ENCODE measurements at places on chromosomes 4 and X.

GRCh38 chr4:61298178-61298740 lies 98.1 kb downstream of the ADGRL3 start:
- no peak overlapping the region for H3K27ac ChIP-seq
- H3K27me3 ChIP-seq, result no peaks in the 10 kb centered on the region
- no peaks in the 10 kb centered on the region for H3K36me3 ChIP-seq
- DNase-seq, result no peak

GRCh38 chr4:152294331-152294730 lies 241.6 kb downstream of the FBXW7 start:
- H3K27me3 ChIP-seq, result no peaks in the 10 kb centered on the region
- no peaks in the 10 kb centered on the region for H3K36me3 ChIP-seq
- H3K4me1 ChIP-seq, result no peaks in the 10 kb centered on the region
- no peak for DNase-seq
- no peak overlapping the region for H3K27ac ChIP-seq

DNA sequence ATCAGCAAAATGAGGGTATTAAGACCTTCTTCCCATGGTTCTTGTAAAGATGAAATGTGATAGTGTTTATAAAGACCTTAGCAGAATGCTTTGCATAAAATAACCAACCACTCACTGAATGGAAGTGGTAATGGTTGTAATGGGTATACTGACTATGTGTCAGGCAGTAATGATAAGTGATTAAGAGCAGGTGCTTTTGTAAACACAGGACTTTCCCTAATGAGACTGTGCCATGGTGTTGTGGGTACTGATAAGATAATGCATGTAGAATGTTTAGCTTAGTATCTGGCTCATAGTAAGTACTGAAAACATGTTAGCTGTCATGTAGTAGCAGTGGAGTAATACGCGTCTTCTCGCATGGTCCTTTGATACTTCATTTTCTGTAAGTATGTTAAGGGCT lies 6.9 kb downstream of the LSM6 start:
- no peak overlapping the region for H3K27ac ChIP-seq
- no peaks in the 10 kb centered on the region for H3K27me3 ChIP-seq
- peaks cover 12% of the 10 kb centered on the region for H3K4me1 ChIP-seq
- no peak overlapping the region for H3K4me3 ChIP-seq

DNA sequence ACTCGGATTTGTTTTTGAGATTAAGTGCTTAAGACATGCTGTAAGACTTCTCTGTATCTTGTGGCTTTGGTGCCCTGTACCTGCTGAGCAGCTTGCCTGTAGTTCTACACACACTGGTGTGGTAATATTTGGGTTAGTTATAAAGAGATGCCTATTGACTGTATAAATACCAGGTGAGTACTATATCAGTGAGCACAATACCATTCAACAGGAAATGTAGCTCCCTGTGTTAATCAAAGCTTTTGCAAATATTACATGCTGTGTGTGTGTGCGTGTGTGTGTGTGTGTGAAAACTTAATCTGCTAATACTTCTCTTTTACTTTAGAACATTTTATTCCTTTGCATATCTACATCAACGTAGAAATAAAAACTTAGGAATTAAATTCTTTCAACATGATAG lies 30.1 kb downstream of the MYOZ2 start:
- H3K27ac ChIP-seq, result no peak overlapping the region
- no peak overlapping the region for H3K4me3 ChIP-seq
- DNase-seq, result no peak
- no peaks in the 10 kb centered on the region for H3K4me1 ChIP-seq
- H3K36me3 ChIP-seq, result no peaks in the 10 kb centered on the region

All from muscle of leg (tissue), 16 donors.